ENCODE measurements at places on chromosomes 13 and 19. TPM values are rescaled to one million over a fixed set of nuclear protein-coding genes. Genes with fewer than 3 reads are reported as not detected.

DNA sequence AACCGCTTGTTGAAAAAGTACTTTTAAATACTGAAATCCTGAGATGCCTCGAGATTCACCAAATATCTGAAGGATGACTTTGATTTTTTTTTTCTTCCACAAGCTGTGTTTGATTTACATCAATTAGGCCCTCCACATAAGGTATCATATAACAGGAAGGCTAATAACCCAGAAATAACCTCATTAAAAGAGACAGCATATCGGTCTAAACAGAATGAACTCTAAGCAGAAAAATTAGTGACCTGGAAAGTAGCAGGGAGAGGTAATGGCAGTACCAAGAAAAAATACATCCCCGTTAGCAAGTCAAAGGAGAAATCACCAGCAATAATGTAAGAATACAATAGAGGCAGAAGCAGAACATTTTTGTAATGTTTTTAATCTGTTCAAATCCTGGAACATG lies 452.4 kb upstream of the TSHZ3 start:
- DNase-seq, result no peak

DNA sequence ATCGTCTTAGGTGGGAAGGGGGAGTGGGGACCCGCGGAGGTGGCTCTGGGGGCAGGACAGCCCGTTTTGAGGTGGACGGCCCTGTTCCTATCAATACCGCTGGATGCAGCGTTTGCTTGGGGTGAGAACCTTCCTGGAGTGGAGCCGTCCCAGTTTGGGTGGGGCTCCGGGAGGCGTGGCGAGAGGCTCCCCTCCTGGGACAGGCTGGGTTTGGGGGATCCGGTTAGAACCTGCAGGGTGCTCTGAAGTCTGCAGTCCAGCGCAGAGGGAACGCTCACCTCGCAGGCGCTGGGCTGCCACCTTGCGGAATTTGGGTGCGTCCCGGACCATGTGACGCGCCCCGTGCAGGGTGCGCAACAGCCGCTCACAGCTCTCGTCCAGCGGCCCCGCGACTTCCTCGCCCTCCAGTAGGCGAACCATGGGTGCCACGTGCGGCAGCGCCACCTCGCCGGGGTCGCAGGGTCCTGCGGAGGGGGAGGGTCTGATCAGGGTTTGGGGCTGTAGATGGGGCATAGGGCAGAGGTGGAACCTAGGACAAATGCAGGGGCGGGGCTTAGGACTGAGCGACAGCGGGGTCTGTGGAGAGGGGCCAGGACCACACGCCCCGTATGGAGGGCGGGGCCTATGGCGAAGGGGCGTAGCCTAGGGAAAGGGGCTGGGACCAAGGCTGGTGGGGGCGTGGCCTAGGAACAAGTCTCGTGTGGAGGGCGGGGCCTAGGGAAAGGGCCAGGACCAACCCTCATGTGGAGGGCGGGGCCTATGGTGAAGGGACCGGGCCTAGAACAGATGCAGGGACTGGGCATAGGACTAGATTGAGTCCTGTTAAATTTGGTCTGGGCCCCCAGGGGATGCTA lies 13.8 kb downstream of the SH2D3A start:
- DNase-seq, result peak; percentile 97

DNA sequence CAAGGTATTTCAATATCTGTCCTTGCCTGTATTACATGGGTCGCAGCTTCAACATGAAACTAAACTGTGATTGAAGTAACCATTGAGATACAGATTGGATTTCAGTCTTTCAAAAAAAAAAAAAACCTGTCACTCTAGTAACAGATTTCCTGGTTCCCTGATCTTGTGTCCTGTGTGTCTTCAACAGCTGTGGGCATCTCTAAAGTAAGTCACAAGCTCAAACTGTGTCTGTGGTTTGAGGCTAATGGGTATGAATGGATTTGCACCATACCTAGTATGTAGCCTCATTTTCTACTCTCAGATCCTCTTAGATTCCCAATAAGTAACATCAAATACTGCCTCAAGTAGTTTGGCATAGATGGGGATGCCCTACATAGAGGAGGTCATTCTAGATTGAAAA lies 300.1 kb downstream of the COG6 start:
- no peak for DNase-seq

- DNase-seq, result peak; percentile 79
Observed at GRCh38 chr19:2426611-2427428, 566 bp downstream of the TIMM13 start.

CEACAM8 gene
- total RNA-seq, result not detected

PRKD2 gene
- total RNA-seq, result 14.9 TPM

Data from neural progenitor cell (in vitro differentiated cells).